ENCODE measurements at places on chromosomes 16 and 17.
A peak's percentile ranks its signal among the peaks of the same experiment; 100 is the strongest.

DNA sequence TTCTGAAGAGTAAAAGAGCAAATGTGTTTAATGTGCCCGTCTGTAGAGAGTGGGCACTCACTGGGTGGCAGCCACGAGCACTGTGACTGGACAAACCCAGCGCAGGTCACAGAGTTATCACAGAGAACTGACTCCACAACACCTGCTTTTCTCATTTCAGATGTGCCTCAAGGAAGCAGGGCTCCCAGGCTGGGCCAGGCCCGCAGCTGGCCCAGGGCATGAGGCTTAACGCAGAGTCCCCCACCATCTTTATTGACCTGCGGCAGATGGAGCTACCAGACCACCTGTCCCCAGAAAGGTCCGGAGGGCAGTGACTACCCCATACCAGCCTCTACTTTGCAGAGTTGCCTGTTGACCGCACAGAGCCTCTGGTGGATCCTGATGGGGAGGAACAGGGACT, 11.9 kb downstream of the DNAAF8 start:
- no peak for DNase-seq

- DNase-seq, result no peak
Observed at GRCh38 chr17:56057869-56058268, 95.4 kb upstream of the ANKFN1 start.

DNA sequence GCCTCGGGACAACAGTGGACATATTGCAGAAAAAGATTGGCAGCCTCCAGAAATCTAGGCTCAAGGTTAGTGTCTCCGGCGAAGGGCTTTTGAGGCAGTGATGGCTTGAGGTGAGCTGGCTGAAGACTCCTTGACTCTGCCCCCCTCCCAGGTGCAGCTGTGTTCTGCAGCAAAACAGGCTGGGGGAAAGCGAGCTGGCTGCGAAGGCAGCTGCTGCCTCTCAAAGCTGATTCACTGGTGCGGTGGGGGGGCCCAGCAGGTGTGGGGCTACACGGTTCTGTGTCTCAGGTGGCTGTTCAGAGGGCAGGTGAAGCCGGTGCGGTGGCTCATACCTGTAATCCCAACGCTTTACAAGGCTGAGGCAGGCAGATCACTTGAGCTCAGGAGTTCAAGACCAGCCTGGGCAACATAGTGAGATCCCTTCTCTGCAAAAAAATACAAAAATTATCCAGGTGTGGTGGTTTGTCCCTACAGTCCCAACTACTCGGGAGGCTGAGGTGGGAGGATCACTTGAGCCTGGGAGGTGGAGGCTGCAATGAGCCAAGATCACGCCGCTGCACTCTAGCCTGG, 22.9 kb downstream of the C16orf96 start:
- no peak for DNase-seq

- no peak for DNase-seq
Observed at GRCh38 chr17:78230996-78231935, at the start of gene TMEM235. TSS of gene TMEM235 (plus strand) at chr17:78231631. CDS start at chr17:78232024, 393 bp downstream.

DNA sequence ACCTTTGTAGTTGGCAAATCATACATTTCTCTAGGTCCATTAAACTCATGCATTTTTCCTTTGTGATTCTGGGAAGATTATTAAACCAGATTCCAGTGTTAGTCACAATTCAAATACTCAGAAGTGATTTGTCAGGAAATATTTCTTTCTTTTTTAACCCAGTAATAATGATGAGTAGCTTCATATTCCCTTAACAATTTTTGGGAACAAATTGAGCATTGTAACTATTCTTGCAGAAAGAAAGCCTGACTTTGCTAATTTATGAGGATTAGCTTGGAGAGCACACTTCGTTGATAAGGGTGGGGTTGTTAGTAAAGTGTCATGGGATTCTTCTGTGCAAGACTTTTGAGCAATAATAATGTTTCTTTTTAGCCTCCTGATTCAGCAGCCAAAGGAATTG, 18.7 kb upstream of the KRT24 start:
- no peak for DNase-seq

DNA sequence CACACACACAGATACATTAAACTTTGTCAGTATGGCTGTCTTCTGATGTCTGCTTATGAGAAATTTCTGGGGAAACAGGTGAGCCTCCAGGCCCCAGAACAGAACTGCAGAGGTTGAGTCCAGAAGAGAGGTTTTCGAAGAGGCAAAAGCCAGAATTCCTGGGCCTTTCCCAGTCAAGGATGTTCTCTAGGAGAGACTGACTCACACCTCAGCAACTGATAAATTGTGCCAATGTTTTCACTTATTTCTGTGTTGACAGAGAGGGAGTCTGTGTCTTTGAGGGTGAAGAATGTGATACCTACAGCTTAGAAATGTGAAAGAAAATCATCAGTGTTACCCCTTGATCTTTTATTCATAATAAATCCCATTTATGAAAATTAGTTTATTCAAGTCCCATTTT, 30.3 kb downstream of the LDHD start:
- DNase-seq, result no peak

DNA sequence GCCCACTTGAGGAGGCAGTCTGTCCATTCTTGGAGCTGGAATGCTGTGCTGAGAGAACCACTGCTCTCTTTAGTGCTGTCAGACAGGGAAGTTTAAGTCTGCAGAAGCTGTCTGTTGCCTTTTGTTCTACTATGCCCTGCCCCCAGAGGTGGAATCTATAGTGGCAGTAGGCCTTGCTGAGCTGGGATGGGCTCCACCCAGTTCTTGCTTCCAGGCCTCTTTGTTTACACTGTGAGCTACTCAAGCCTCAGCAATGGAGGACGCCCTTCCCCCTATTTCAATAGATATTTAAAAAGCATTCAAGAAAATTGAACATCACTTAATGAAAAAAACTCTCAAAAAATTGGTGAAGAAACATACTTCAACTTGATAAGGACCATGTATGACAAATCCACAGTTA, 313.5 kb downstream of the PHKB start:
- no peak for DNase-seq

DNA sequence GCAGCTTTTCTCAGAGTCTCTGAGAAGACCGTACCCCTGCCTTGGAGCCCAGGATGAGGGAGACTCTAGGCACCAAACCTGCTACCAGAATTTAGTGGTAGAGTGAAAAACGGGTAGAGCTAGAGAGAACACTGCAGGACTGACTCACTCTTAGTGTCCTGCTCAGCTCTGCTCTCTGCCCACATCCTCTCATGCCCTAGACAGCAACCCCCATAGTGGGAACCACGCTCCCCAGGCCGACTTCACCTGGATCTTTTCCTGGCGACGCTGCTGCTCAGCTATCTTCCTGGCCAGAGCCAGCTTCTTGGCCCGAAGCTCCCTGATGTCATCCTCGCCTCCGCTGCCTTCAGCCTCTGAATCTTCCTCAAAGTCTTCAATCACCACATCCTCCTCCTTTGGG, 26.7 kb downstream of the HIC1 start:
- DNase-seq, result no peak

- DNase-seq, result no peak
Observed at GRCh38 chr16:76450890-76451289, 173.7 kb downstream of the CNTNAP4 start.

DNA sequence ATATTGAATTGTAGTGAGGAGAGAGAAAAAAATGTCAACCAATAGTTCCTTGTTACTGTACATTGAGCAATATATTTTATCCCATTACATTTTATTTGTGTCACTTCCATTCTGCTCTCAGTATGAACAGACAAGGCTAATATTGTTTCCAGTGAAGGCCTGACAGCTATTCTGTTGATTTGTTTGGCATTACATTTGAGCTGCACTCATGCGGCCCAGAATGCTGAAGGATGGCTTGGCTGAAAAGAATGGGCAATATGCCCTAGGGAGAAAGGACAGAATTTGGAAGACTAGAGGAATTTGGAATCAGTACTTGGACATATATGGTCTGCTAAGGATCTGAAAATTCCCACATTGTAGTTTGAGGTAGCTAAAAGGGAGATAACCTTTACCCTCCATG, 1294.4 kb downstream of the CDH8 start:
- no peak for DNase-seq

DNA sequence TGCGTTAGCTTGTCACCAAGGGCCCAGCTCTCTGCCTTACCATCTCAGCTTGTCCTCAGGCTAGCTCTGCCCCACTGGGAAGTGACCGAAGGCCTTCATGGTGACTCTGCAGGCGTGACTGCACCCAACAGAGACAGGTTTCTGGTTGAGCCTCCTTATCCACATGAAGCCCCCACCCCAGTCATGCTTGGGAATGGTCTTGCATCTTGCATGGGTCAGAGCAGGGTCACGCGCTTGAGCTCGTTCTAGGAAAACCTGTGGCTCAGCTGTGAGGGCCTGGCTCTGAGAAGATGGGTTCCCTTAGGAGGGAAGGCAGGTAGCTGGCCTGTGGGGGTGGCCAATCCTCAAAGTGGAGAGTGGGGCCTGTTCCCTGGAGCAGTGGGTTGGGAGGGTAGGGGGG, 122.8 kb downstream of the BANP start:
- DNase-seq, result no peak

GRCh38 chr16:4214215-4214621, 27.7 kb downstream of the SRL start:
- DNase-seq, result no peak

GRCh38 chr17:82678265-82678891, 20.1 kb downstream of the RAB40B start:
- DNase-seq, result no peak

GRCh38 chr17:77422748-77423113, 282.0 kb downstream of the SEC14L1 start:
- no peak for DNase-seq

GRCh38 chr17:81395600-81396277, 482 bp downstream of the BAHCC1 start:
- no peak for DNase-seq

- peak; percentile 61 for DNase-seq
Observed at GRCh38 chr16:569445-570254, at the start of gene PIGQ. TSS of gene PIGQ (plus strand) at chr16:569968. CDS start at chr16:574075, 4,107 bp downstream.

GRCh38 chr16:53755026-53755910, 51.3 kb downstream of the FTO start:
- no peak for DNase-seq

GRCh38 chr16:29734786-29735185, 11.0 kb downstream of the C16orf54 start:
- no peak for DNase-seq

DNA sequence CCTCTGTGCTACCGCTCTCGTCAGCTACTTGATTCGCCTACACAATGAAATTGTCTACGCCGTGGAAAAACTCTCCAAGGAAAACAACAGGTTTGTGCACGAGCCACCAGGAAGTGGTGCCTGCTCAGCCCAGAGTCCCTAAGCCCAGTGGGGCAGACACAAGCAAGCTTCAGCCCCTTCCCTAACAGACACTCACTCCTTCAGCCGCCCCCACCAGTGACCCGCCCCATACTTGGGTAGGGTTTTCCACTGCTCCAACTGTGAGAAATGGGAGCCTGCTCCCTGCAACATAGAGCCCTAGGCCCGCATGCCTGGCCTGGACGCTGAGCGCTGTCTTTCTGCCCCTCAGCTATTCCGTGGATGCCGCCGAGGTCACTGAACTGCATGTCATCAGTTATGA, 28.6 kb upstream of the ENDOV start:
- DNase-seq, result no peak

- no peak for DNase-seq
Observed at GRCh38 chr17:50544516-50544915, 2.5 kb upstream of the SPATA20 start.

GRCh38 chr17:42632949-42633444, 23.5 kb downstream of the TUBG1 start:
- DNase-seq, result no peak

DNA sequence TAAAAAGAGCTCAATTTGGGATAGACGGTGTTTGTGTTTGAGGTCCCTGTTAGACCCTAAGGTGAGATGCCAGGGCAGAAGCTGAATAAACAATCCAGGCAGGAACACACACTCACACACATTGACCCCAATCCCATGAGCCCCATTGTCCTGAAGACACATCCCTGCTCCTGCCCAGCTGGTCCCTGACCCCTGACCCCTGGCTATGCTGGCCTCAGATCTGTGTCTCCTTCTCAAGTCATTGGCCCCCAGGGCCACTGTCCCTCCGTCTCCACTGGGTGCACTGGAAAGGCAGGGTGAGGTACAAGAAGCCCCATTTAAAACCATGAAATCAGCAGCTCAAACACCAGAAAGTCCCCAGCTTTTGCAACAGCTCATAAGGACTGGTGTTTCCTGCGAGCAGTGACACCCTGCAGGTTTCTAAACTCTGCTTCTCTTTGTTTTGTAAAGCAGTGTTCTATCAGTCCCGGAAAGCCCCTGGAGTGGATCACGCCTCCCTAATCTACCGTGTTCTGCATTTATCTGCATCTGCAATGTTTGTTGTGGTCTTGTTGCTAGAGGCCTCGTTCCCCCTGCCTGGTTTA, 18.0 kb upstream of the ASGR2 start:
- peak; percentile 54 for DNase-seq

- no peak for DNase-seq
Observed at GRCh38 chr17:8341456-8341855, 1.8 kb downstream of the ODF4 start.

GRCh38 chr16:64077242-64077641, 1044.6 kb downstream of the CDH11 start:
- no peak for DNase-seq

GRCh38 chr17:82687871-82688270, 10.6 kb downstream of the RAB40B start:
- DNase-seq, result no peak

- peak; percentile 41 for DNase-seq
Observed at GRCh38 chr17:17783116-17783824, 53.5 kb downstream of the SREBF1 start.

- no peak for DNase-seq
Observed at GRCh38 chr16:69890114-69890891, 60.8 kb upstream of the CLEC18A start.

DNA sequence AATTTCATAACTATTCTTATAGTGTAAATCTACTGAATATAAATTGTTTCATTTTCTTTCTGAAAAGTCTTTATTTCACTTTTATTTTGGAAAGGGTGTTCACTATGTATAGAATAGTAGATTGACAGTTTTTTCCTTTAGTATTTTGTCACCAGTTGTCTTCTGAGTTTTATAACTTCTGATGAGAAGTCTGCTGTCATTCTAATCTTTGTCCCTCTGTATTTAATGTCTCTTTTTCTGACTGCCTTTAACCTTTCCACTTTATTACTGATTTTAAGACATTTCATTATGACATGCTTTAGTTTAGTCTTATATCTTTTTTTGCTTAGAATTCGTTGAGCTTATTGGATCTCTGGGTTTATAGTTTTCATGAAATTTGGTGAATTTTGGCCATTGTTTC, 166.9 kb downstream of the FTO start:
- no peak for DNase-seq
